ENCODE measurements at places on chromosomes 4 and X.

DNA sequence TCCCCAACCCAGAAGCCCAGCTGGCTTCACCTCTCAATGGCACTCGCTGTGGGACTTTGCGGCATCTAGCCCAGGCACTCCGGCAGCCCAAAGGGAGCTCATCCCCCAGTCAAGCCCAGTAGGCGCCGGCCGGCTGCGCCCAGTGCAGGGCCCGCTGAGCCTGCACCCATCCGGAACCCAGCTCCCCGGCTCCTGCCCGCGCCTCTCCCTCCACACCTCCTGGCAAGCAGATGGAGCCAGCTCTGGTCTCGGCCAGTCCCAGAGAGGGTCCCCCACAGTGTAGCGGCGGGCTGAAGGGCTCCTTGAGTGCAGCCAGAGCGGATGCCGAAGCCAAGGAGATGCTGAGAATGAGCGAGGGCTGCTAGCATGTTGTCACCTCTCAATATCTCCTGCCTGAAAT, 116.8 kb upstream of the UGT8 start:
- no peak for DNase-seq

DNA sequence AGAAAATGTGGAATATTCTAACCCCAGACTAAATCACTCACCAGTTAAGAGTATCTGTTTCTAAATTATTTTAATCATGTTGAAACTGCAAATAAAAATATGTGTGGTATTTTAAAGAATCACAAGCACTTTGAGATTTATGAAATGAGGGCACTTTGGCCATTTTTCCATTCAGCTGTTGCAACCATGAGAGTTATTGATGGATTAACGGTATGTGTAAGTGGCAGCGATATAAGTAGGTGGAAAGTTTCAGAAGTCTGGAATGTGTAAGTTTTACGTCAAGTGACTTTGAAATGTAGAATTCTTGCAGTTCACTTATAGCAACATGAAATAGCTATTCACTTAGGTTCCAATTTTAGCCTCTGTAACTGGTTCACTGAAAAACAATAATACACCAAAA, 905.1 kb upstream of the SLIT2 start:
- no peak for DNase-seq

- DNase-seq = no peak
Measured at GRCh38 chrX:150028692-150029091, 90.4 kb upstream of the EOLA2 start.

DNA sequence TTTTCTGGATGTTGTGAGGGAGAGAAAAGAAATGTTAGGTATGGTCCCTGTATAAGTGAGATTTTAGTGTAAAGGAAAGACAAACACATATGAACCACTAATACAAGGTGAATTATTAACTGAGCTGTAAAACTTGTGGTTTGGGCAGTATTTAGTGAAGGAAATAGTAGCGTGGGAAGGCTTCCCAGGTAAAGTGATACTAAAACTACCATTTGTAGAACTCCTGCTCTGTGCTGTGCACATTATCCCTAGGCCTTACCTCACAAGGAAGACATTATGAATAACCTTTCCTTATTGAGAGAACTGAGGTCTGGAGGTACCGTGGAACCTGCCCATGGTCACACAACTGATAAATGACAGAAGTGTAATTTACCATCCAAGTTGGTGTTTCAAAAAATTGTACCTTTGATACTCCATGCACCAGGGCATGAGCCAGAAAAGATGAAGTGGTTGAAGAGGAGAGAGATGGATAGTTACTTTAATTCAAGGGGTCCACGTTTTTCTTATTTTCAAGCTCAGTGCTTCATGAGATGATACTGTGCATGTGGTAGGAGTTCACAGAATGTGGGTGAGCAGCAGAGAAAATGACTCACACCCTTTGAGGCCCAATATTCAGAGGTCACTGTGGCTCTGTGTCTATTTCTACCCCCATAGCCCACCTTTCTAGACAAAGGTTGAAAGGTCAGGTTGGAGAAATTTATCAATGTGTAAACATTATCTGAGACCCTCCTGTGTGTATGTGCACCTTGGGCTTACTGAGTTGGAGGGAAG, 2.6 kb upstream of the VSIG4 start:
- DNase-seq = no peak

DNA sequence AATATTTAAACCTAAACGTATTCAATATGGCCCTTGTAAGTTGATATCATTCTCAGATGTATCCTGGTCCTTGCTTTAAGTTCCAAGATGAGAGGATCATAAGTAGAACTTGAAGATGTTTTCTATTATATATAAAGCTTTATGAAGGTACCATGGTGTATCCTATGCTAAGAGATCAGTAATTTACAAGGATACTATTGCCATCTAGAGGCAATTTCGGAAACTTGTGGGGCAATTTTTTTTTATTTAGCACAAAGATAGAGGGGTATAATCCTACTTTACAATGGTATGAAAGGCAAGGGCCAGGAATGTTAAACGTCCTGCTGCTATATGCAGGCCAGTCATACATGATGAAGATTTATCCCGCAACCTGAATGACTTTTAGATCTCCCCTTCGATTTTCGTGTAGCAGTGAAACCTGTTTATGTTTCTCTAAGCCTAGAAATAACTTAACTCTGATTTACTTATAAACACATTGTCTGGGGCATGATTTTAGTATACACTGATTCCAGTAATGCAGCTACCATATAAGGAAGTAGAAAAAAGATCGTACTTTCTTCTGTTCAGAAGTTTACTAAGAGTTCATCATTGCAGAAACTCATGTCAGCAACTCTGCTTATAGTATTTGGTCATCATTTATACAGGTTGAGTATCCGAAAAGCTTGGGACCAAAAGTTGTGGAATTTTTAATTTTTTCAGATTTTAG, 2.6 kb downstream of the SLC25A31 start:
- DNase-seq = no peak

DNA sequence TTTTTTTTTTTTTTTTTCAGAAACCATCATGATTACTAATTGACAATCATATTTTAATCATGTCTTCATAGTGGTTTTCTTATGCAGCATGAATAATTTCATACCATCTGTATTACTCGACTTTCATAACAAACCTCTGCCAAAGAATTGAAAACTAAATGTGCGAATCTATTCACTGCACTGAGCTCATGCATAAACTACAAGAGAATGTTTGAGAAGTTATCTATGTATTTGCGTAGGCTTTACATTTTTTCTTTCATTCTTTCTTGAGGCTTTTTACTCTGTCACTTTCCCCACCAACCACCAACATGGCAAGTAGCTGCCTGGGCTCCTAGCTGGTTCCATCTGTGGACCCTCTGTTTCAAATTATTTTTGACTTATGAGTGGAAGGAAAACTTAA, 1761.0 kb downstream of the STIM2 start:
- DNase-seq = no peak

- DNase-seq = no peak
Measured at GRCh38 chr4:152735906-152736305, 43.6 kb downstream of the TIGD4 start.

GRCh38 chr4:181688432-181688831, 554.8 kb upstream of the TENM3 start:
- DNase-seq = no peak

DNA sequence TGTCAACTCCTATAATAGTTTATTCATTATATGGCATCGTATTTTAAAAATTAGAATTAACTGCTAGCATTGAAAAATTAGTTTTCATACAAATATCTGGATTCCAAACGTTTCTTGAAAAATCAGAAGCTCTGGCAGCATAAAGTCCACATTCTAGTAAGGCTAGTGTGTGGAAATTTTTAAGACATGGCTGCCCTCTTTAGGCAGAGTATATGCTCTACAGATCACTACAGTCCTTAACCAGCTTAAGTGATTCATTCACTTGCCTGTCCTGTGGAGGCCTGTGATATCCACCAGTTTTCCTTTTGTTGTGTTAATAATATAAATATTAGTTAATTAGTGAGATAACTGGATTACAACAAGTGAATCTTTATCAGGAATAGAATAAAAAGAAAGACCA, 287.2 kb downstream of the OPHN1 start:
- DNase-seq = no peak

DNA sequence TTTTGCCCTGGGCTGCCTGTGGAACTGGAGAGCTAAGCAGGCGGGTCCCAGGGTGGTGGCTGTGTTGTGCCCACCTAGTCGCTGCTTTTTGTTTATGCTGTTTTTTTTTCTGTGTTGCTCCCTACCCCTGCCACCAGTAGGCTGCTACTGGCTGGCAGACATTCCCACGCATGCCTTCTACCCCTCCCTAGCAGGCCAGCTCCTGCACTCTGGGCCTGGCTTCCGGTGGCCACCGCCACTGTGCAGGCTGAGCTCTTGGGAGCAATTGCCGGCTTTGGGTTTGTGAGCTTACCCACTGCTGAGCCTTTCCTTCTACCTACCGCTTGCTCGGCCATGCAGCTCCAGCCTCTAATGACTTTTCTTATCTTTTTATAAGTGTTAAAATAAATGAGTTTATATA, 57.6 kb downstream of the RBM46 start:
- DNase-seq = no peak

- DNase-seq = no peak
Measured at GRCh38 chr4:94550851-94551250, 99.1 kb downstream of the PDLIM5 start.

GRCh38 chr4:107216379-107216778, 180.3 kb upstream of the DKK2 start:
- DNase-seq = no peak

DNA sequence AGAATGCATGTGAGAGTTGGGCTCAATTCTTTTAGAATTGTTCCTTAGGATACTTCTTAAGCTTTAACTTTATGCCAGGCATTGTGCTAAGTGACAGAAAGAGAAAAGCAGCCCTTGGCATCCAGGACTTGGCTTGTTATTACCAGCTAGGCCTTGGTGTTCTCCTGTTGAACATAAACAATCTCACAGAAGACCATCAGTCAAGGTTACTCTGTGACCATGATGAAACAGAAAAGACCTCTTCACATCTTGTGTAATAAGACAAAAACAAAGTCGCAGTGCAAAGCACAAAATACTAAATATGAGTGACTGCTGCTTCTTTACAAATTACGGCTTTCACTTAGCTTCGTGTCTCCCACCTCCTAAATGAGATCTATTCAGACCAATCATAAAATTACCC, 71.6 kb downstream of the CHIC2 start:
- no peak for DNase-seq

DNA sequence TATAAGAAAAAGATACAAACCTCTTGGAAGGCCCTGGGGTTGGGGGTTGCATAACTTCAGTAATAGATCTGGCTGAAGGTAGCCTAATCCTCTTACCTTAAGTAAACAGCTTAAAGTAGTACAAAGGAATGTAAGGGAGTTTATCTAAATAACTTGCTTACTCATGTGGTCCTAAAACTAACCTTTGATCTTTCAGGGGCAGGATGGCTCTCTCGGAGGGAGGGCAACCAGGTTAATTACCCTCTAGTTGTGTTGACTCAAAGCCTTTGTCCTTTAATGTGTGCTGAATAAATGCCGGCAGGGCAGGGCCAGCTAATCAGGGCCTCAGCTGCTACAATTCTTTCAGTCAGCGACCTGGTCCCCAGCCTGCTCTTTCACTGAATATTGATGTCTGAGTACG, 822.0 kb upstream of the SLIT2 start:
- no peak for DNase-seq

DNA sequence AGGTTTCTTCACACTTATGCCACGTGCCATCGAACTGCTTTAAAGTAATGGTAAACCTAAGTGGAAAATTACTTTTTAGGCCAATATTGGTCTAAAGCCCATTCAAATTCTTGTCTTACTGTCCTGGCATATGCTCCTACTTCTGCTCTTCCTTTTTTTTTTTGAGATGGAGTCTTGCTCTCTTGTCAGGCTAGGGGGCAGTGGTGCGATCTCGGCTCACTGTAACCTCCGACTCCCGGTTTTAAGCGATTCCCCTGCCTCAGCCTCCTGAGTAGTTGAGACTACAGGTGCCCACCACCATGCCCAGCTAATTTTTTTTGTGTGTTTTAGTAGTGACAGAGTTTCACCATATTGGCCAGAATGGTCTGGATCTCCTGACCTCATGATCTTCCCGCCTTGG, 129.0 kb upstream of the TECRL start:
- DNase-seq = no peak

GRCh38 chr4:167431371-167431770, 197.1 kb upstream of the SPOCK3 start:
- DNase-seq = no peak

DNA sequence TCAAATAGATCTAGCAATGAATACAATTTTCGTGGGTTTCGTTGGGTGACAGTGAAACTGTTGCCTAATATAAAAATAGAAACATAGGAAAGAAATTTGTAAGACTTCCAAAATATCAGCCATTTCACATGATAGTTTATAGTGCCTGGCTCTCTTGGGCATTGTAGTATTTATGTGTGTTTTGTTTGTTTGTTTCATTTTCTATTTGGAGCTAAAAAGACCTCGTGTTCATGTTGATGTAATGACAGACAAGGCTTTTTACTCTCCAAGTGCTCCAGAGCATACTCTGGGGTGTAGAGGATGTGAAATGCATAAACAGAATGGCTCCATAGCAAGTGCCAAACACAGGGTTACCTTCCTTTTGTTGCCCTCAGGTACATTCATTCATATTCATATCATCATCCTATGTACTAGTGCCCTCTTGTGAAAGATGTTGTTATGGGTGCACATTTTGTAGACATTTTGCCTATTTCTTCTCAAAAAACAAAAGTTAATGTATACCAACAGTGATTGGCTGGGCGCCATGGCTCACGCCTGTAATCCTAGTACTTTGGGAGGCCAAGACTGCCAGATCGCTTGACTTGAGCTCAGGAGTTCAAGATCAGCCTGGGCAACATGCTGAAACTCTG, 100.7 kb upstream of the AMOT start:
- DNase-seq = no peak

DNA sequence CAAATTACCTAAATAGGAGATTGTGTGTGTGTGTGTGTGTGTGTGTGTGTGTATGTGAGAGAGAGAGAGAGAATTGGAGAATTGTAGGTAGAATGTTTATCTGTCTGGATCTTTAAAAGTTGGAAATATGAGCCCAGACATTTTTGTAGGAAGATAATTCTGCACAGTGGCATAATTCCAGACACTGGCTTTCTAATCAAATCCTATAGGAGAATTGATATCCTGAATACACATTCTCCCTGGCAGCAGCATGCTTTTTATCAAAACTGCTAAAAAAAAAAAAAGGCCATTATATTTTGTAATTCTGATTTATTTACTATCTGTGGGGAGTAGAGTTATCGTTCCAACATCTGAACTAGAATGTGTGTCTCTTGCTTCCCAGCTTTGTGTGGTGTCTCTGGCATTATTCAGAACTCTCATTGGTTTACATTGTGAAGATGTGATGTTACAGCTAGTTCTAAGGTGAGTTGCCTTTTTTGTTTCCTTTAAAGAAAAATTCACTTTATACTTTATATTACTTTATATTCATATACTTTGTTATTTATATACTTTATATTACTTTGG, 122.4 kb downstream of the GATB start:
- DNase-seq = no peak

GRCh38 chrX:71118985-71119535, 664 bp downstream of the MED12 start:
- DNase-seq = no peak

- no peak for DNase-seq
Measured at GRCh38 chrX:39008549-39008948, 207.3 kb downstream of the MID1IP1 start.

DNA sequence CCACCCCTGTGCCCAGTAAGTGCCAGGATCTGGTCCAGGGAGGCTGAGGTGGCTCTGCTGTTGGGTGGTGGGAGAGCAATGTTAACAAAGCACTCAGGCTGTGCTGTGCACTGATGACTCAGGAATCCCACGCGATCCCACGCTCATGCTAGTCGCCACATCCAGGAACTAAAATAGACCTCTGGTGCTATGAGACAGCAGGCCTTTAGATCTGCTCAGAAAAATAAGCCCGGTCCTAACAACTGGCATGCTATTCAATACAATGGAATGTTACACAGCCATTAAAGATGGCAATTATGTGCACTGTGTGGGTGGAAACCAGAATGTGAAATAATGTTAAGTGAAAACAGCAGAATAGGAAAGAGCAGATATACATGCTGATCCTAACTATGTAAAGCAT, 26.0 kb downstream of the ARL13A start:
- DNase-seq = peak; percentile 13

Measured in stimulated activated CD8-positive, alpha-beta memory T cell treated with anti-CD3 and anti-CD28 coated beads, Interleukin-15, amount 100 ng/mL, for 48 hours (primary cell).